Activated T-helper 9 cell treated with anti-CD3 and anti-CD28 coated beads, Interleukin-2, amount 50 U/mL, for 16 hours (primary cell): ENCODE measurements at places on chromosomes 6 and 20.
A peak's percentile ranks its signal among the peaks of the same experiment; 100 is the strongest.

GRCh38 chr20:10741060-10741459, 67.3 kb upstream of the JAG1 start:
- DNase-seq, result no peak

- DNase-seq, result no peak
Measured at GRCh38 chr6:136792095-136792409, 225 bp downstream of the MAP3K5 start.

GRCh38 chr20:44137266-44137801, 49.7 kb downstream of the JPH2 start:
- no peak for DNase-seq

DNA sequence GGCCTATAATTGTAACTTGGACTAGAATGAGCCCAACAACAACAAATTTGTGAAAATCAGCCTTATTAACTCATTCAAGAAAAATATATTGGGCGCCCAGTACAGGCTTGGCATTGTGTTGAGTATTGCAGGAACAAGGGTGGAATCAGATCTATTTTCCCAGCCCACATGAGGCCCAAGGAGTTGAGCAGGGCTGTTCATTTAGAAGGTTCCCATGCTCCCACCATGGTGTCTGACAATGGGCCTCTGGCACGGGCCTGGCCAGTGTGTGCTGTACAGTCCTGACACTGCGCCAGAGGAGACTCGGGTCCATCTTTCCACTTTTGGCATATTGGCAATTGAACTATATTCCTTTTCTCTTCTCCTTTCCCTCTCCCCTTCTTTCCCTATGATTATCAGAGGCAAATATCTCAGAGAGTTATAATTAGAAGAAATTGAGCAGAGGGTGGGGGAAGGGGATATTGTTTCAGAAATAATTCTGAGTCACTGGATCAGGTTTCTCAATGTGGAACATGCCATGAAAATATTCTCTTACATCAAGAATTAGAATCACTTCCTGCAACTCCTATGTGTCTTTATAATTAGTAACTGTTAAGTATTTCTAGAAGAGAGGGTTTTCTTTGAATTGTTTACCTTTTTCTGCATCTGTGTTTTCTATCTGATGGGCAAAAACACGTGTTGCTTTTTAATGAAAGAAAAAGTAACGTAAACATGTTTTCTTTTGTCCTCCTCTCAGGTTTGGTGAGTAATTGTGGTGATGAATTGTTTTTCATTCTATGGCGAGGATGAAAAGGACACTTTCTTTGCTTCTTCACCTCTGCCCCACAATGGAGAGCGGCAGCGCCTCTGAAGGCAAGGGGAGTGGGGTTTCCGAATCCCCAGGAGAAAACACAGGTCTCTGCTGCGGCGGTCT, 209.4 kb downstream of the FOXA2 start:
- DNase-seq, result no peak

- no peak for DNase-seq
Measured at GRCh38 chr6:22328474-22328873, 31.6 kb upstream of the PRL start.

DNA sequence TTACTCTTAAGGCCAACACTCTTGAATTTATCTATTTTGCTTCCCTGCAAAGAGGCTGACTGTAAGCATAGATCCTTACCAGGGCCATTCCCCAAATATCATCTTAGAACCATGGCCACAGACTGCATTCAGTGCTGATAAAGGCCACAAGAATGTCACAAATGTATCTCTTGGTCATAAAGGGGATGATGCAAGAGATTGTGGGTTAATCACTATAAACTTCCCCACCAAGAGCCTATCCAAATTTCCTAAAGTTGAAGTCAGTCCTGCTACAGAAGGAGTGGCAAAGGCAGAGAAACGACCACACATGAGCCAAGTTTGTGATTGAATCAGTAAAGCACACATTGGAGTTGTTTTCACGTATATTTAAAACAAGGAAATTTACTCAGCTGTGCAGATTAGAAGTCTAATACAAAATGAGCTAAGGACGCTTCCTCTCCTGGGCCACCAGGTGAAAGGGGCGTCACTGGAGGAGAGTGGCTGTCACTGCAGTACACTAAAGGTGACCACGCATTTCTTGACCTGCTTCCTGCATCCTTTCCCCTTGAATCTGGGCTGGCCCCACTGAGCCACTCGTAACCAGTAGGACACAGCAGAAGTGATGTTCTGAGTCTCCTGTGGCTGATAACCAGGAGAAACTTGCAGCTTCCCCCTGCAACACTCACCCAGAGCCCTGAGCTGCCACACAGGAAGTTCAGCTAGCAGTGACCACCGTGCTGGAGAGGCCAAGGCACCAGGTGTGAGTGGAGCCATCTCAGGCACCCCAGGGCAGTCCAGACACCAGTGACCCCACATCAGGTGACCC, 181.9 kb downstream of the SYNDIG1 start:
- no peak for DNase-seq

GRCh38 chr6:96563853-96564252, 925 bp downstream of the FHL5 start:
- DNase-seq, result no peak

DNA sequence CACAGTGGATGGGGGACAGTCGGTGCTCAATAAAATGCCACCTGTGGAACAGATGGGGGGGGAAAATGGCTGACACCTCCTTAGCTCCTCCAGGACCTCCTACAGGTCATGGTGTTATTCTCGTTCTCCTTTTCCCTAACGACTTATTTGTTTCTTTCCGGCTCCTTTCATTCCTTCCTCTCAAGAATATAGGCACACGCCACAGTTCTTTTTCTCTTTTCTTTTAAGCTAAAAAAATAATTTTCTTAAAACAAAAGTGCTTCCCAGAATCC, 1.4 kb upstream of the RNASET2 start:
- no peak for DNase-seq

DNA sequence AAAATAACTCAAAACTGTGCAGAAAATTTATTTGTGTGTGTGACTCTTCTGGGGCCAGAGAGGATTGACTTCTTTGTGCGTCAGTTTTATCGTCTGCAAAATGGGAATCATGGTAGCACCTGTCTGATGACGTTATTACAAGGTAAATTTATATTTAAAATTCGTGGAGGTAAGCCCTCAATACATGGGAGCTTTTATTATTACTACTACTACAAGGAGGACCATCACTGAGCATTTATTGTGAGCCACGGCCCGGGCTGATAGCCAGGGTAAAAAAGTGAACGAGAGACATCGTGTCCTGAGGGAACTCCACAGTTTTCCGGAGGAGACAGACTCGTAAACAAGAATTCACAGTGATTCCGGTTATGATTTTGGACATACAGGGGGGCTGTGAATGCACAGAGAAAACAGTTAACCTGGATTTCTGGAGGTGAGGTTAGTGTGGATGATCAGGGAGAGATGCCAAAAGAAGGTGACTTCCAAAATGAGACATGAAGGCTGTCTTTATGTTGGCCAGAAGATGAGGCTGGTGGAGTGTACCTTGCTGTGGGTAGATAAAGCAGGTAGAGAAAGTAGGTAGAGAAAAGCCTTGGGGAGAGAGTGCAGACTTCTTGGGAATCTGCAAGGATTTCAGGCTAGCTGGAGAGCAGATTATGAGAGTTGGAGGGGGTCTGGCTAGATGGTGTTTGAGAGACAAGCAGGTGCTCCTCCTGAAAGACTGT, 10.6 kb upstream of the SERINC3 start:
- no peak for DNase-seq

DNA sequence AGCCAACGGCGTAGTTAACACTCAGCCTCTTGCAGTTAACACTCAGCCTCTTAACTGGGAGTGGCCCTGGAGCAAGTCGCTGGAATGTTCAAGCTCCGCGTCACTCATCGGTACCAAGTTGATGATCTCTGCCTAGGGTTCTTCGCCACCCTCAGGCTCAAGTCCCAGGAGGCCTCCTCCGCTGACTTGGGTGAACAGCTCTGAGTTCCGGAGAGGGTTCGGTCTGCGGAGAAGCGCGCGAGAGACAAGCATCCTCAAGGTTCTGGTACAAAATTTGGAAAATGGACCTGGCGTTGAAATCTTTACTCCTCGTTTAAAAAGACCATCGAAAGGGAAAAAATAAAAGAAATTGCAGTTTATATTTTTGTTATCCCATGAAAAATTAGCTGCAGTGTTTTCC, 876 bp upstream of the DSP start:
- DNase-seq, result no peak

GRCh38 chr6:84274856-84275255, 47.4 kb upstream of the CEP162 start:
- no peak for DNase-seq

GRCh38 chr6:36312854-36313648, 23.6 kb downstream of the BNIP5 start:
- DNase-seq, result no peak

- DNase-seq, result no peak
Measured at GRCh38 chr6:89410788-89411144, 1.3 kb downstream of the RRAGD start.

DNA sequence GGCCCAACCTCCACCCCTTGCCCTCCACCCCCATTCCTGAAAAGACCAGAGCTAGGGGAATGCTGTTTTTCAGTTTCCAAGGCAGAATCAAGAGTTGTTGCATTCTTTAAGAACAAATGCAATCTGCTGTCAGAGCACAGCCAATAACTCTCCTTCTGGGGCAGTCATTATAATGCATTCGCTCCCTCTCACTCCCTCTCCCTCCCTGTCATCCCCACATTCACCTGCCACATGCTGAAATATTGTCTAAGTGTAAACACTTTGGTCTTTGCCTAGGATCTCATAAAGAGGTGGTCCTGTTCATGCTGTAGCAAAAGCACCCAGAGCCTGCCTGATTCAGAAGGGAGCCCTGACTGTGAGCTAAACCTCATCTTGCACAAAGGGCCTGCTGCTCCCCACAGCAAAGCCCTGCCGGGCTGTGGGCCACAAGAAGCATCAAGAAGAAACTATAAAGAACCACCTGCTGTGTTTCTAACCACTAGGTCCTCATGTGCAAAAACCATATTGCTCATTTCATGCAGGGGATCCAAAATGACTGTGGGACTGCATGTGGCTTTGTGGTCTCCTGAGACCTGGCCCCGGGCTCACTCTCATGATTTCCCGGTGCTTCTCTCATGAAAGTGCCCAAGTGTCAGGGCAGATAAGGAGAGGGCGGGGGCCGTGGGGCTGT, 85.6 kb downstream of the GPR6 start:
- DNase-seq, result no peak

GRCh38 chr20:57397693-57398108, 6.5 kb downstream of the RBM38 start:
- DNase-seq, result peak; percentile 36

GRCh38 chr6:122389704-122390372, 9.6 kb upstream of the HSF2 start:
- DNase-seq, result no peak

GRCh38 chr6:19538096-19538495, 299.1 kb upstream of the ID4 start:
- no peak for DNase-seq

DNA sequence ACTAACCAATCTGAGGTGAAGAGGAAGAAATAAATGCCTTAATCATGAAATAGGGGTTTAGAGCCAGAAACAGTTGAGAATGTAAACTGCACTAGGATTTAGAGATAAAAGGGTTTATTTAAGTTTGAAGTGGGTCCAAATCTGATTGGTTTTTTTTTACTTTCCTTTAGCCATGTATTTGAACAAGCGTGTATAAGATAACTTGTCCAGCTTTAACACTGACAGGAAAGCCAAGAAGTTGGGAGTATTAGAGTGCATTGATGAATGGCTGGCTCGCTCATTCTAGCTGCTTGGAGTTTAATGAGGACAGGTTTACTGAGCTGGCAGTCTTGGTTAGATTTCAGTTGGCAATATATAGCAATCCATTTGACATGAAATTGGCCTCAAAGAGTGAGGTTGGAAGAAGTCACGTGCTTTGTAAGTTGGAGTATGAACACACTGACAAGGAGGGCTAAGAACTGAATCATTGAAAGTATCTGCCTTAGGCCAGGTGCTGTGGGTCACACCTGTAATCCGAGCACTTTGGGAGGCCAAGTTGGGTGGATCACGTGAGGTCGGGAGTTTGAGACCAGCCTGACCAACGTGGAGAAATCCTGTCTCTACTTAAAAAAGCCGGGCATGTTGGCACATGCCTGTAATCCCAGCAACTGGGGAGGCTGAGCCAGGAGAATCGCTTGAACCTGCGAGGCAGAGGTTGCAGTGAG, 13.7 kb downstream of the SRSF3 start:
- DNase-seq, result no peak
